ENCODE measurements at places on chromosomes 11 and 22.

GRCh38 chr22:44392446-44392921 lies 79.7 kb upstream of the SHISAL1 start:
- no peak for DNase-seq

DNA sequence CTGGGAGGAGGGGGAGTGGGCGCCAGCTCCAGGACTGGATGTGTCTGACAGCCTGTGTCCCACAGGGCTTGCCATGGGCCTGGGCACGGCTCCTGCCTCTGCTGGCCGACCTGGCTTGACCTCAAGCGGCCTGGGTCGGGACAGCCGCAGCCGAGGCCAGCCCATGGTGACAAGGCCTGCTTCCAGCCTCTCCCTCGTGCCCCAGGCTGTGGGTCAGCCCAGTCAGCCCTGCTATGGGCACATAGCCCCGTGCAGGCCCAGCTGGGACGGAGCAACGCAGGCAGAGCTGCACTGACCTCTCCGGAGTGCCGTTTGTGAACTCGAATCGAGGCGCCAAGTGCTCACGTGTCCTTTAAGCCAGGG lies 17.9 kb downstream of the OSBPL5 start:
- DNase-seq, result no peak

GRCh38 chr11:65418431-65418680 lies 4.2 kb upstream of the NEAT1 start:
- DNase-seq, result no peak

- no peak for DNase-seq
These were observed 24.2 kb downstream of the RTN3 start for GRCh38 chr11:63705526-63705925.

DNA sequence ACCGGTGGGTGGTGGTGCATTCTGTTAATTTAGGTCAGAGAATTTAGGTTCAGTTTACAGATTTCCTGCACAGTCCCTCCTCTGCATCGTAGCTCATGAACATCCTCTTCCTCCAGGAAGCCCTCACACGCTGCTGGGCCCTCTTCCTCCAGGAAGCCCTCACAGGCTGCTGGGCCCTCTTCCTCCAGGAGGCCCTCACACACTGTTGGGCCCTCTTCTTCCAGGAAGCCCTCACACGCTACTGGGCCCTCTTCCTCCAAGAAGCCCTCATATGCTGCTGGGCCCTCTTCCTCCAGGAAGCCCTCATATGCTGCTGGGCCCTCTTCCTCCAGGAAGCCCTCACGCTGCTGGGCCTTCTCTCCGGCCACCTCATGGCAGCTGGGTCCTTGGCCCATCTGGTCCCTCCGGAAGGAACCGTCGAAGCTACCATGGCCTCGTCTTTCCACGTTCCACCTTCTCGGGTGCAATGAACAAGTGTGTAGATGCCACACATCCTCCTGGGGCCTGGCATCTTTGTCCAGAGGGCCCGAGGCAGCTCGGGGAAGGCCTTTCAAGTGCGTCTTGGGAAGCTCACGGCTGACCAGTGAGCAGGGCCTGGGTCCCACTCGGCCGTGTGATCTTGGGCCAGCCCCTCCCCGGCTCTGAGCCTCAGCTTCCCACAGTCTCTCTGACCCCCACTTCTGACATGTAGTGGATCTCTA lies 58.9 kb upstream of the PPARA start:
- no peak for DNase-seq

GRCh38 chr11:44387825-44388224 lies 77.9 kb upstream of the ALX4 start:
- no peak for DNase-seq

DNA sequence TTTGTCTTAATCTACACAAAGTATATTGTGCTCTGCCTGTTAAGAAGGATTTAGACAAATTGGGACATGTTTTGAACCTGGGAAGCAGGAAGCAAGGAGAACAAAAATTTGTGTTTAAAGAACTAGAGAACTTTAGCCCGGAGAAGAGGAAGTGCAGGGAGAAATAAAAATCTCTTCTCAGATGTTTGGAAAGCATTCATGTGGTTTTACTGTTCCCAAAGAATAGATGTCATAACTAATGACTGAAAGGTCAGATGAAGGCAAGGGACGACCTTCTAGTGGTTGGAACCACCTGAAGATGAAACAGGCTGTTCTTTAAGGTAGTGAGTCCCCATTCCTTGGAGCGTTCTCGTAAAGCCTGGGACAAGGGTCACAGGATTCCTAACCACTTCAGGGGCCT lies 38.3 kb downstream of the IRAG1 start:
- no peak for DNase-seq

- no peak for DNase-seq
These were observed 582.0 kb downstream of the TBC1D22A start for GRCh38 chr22:47344414-47344813.

DNA sequence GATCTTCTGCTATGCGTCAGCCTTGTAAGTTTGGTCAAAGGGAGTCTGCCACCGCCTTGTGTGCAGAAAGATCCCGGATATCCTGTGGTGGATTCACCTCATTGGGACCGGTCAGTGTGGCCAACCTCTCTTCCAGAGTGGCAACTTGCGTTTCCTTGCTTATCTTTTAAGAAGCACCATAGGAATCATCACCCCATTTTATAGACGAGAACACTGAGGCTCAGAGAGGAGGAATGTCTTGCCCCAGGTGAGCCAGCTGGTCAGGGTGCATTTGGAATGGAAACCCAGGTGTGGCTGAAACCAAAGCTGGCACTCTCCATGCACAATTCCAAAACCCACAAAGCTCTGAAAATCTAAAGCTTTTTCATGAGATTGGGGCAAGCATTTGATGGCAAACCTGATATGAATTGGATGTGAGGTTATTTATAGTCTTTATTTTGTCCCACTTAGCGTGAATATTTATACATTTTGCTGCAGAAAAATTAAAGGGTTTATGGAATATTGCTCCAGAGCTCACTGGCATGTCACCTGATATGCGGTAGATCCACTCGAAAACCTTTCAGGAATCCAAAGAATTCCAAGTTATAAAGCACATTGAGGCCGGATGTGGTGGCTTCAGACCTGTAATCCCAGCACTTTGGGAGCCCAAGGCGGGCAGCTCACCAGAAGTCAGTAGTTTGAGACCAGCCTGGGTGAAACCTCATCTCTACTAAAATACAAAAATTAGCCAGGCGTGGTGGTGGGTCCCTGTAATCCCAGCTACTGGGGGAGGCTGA lies 12.1 kb upstream of the EIF3D start:
- no peak for DNase-seq

DNA sequence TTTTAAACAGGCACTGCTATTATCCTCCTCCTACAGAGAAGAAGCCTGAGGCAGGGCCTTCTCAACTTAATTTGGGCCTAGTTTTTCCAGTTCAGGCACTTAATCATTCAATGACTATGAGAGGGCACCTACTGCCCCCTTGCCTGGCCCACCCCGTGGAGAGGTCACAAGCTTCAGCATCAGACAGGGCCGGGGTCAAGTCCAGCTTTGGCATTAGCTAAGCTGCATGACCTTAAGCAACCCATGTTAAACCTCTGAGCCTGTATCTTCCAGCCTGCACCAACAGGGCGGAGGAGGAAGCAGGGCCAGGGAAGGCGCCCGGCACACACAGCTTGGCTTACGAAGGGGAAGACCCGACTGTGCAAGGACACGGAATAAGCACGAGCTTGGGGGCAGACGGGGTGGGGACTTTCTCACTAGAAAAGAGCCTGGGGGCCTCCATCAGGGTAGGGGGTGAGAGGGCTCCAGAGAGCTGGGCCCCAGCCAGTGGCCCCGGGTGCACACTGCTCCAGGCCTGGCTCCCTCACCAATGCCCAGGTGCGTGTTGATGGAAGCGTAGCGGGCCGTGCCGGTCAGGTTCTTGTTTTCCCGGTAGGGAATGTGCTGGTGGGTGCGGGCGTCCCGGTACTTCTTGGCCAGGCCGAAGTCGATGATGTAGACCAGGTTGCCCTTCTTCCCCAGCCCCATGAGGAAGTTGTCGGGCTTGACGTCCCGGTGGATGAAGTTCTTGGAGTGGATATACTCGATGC lies 16.9 kb downstream of the CSNK1E start:
- DNase-seq, result no peak

DNA sequence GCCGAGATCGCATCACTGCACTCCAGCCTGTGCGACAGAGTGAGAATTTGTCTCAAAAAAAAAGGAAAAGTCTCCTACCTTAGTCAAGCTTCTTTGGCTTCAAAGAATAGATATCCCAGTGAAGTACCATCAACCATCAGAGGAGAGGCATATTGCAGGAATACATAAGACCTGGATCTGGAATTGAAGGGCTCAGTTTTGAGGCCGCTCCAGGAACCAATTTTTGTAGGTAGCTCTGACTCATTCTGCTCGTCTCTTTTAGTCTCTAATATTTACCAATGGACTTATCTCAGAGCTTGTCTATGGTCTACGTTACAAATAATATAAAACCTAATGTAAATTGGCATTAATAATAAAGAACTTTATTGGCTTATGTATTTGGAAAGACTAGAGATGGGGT lies 8.2 kb upstream of the CCDC15 start:
- DNase-seq, result no peak

DNA sequence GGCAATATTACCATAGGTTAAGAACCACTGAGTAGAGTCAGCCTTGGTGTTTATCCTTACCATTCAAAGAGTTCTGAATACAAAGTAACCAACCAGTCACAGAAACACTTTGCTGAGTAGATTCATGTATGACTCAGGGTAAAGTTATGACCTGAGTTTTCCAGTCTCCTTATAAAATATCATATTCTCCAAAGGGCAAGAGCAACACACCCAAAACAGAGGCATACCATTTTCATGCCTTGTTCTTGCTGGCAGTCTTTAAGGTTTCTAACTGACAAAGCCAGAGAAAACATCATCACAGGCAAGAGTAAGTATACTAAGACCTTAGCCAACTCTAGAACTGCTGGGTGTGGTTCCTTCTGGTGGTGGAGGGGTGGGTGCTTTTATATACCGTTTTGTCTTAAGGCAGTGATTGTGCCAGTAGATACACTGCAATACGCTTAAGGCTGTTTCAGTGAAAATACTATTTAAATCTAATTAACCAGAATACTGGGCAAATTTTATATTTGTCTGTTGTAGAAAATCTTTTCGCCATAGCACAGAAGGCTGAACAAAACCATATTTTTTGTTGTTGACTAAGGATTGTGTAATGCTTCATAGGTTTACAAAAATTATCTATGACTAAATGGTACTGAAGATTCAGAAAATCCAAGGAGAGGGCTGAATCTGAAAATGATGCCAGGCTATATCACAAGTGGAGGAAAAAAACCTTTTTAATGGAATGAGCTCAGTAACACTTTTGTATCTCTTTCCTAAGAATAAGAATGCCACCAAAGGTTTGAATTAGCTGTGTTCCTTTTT lies 3.0 kb downstream of the ATL3 start:
- DNase-seq, result no peak

DNA sequence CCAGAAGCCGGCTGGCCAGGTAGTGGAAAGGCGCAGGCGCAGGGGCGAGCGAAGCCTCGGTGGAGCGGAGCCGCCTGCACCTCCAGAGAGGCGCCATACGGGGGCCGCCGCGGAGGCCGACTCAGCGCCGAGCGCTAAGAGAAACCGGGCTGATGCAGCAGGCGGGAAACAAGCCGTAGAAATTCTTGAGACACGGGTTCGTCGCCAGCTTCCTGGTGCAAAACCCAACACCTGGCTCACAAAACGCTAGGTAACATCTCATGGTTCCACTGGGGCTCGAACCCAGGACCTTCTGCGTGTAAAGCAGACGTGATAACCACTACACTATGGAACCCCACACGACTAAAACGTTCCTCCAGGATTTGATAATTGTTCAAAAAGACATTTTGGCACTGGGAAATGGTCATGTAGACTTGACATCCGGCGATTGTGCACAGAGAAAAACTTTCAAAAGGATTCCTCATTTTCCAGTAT lies 39.1 kb downstream of the OR4D9 start:
- peak; percentile 83 for DNase-seq

DNA sequence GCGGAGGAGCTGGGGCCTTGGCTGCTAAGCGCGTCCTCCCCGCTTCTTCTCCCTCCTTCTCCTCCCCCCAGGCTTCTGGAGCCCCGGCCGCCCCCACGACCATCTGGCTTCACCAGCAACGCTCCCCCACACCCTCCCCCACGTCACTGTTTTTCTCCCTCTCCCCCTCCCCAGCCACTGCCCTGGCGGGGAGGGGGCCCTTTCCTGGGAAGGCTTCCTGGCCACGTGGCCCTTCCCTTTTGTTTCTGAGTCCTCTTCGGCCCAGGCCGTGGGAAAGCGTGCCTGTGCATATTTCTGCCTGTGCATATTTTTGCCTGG lies 27.7 kb downstream of the RTN4R start:
- no peak for DNase-seq

- no peak for DNase-seq
These were observed 260.4 kb upstream of the ARHGAP20 start for GRCh38 chr11:110972640-110973039.

- DNase-seq, result no peak
These were observed 65.1 kb downstream of the SCUBE1 start for GRCh38 chr22:43277987-43278601.

- DNase-seq, result no peak
These were observed 3.2 kb upstream of the TTLL8 start for GRCh38 chr22:50061141-50061823.

GRCh38 chr11:64742889-64743590 lies 902 bp downstream of the RASGRP2 start:
- DNase-seq, result peak; percentile 65

DNA sequence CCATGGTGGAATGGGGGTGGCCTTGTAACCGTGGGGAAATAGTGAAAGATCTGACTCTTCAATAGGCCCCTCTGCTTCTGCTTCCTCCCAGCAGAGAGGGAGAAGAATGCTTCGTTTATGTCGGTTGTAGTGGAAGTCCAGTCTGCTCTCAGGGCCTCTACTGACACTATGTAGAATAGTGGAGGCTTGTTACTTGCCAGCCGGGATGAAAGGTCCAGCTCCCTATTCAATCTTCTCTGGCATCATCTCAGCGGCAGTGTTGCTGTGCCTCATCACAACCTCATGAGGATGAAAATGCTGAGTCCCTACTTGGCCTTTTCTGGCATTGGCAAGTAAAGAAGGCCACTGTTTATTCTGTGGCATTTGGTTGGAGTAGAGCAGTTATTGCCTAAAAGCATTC lies 820.9 kb upstream of the TENM4 start:
- no peak for DNase-seq

DNA sequence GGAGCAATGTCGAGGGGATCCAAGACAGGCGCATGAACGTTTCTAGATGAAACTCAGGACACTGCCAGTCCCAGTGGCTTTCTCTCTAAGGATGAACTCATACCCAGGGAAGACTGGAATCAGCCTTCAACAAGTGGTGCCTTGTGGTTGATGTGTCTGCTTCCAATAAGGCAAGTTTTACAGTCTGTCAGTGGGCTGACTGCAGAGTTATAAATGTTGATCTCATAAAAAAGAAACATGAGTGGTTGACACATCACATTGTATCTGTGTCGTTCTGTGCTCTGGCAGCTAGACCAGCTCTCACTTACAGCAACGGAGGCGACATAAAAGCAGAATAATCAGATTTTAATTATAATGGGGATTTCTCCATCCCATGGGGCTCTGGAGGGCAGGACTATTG lies 96.7 kb downstream of the SNX19 start:
- no peak for DNase-seq

- DNase-seq, result no peak
These were observed 121.6 kb downstream of the DDX10 start for GRCh38 chr11:108786281-108786990.

DNA sequence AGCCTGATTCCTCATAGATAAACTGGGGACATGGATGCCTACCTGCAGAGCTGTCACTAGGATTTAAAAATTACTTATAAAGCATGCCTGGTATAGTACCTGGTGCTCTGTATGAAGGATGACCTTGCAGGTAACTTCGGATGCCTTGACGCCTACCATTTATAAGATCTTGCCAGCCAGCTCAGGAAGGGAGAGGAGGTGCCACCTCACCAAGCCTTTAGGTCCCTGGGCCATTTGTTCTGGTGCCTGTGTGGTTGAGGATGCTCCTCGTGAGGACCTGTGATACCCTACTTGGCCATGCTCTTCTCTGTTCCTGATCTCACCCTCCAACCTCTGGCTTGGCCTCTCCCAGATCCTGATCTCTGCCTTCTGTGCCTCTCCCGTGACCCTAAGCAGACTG lies 85.2 kb downstream of the FDX1 start:
- DNase-seq, result no peak
